ENCODE measurements at places on chromosomes 1 and 21.

DNA sequence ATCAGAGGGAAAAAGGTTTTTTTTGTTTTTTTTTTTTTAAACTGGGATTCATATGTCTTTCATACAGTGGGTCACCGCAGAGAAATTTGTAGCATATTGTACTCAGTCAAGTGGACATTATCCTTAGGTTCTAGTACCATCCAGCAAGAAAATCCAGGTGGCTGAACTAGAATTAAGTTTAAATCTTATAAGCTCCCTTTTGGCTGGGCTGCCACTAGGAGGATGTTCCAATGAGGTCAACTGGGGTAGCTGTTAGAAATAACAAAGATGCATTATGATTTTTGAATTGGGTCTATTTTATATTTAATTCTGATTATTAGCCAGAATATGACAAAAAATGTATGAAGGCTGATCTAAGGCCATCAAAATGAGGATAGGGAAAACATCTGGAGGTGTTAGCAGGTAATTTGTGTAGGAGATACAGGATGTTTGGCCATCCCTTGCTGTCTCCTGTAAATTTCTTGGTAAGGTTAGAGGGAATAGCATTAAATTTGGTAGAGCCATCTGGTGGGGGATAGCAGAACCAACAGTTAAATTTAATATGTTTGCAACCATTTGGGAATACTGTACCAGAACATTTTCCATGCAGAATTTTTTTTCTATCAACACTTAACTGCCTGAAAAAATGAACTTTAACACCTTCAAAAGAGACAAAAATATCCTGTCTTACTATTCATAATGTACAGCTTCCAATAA is 568.5 kb upstream of the B3GALT2 start:
- peak; percentile 29 for DNase-seq

- no peak for DNase-seq
Measured at GRCh38 chr1:220322570-220322969, 50.3 kb upstream of the RAB3GAP2 start.

- no peak for DNase-seq
Measured at GRCh38 chr1:238608144-238608543, 717.4 kb upstream of the ZP4 start.

DNA sequence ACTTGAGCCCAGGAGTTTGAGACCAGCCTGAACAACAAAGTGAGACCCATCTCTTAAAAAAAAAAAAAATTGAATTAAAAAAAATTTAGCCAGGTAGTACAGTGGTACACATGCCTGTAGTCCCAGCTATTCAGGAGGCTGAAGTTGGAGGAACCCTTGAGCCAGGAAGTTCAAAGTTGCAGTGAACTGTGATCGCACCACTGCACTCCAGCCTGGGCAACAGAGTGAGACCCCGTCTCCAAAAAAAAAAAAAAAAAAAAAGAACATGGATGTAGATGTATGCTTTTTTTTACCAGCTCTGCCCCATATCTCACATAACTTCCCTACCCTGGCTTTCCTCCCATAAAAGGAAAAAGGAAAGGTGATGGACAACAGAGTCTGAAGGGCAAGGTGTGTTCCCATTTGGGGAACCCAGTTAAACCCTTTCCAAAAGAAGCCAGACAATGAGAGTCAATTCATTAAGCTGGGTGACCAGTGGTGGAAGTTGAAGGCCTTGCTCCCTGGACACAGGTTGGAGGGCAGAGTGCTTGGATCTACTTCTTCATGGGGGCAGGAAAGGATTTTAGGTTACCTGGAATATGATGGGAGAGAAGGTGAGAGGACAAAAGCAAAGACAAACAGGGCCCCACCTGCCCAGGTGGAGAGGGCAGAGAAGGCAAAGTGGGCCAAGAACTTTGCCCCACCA is 2.9 kb downstream of the KRTCAP2 start:
- no peak for DNase-seq

GRCh38 chr1:50109647-50110075 is 941 bp downstream of the ELAVL4 start:
- no peak for DNase-seq

- DNase-seq = no peak
Measured at GRCh38 chr1:84300501-84300900, 1.0 kb upstream of the SAMD13 start.

- DNase-seq = no peak
Measured at GRCh38 chr1:211589782-211590721, 11.1 kb upstream of the SLC30A1 start.

DNA sequence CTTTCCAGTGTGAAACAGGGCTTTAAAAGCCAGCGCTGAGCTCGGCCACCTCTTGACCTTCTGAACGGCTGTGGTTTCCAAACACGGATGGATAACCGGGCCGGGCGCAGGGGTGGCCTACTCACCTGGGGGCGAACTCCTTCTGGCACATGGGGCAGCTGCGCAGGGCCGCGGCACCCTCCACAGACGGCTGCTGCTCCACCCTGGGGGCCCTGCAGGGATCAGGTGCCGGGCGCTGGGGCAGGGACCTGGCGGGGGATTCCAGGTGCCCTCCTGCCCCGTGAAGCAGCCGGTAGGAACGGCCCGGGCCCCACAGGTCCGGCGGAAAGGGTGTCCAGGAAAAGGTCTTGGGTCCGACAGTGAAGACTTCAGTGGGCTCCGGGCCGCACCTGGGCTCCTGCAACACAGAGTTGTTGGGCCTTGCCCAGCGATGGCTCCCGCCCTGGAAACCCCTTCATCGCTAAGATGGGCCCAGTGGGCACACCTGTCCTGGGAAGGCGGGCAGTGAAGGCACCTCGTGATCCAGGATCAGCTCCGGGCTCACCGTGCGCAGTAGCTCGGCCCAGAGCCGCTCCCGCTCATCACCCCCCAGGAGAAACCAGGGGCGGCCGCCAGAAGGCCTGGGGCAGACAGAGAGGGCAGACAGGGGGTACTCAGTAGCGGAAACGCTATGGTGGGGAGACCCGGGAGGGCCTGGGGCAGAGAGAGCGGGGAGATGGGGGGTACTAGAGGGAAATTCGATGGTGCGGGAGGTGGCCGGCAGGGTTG is 874 bp downstream of the FAAP20 start:
- peak; percentile 46 for DNase-seq

DNA sequence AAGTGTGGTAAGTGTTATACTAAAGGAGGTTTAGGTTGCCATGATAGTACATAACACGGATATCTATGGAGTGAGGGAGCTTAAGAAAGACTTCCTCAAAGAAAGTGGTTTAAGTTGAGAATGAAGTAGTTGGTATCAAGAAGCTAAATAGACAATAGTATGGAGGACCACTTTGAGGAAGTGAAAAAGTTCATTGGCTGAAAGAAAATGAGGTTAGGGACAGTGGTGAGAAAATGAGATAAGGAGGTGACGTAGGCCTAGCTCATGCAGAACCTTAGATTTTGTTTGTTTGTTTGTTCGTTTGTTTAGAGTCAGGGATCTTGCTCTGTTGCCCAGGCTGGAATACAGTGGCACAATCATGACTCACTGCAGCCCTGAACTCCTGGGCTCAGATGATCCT is 72.2 kb upstream of the PPIH start:
- DNase-seq = no peak

GRCh38 chr1:98385652-98386051 is 275.9 kb upstream of the SNX7 start:
- no peak for DNase-seq

DNA sequence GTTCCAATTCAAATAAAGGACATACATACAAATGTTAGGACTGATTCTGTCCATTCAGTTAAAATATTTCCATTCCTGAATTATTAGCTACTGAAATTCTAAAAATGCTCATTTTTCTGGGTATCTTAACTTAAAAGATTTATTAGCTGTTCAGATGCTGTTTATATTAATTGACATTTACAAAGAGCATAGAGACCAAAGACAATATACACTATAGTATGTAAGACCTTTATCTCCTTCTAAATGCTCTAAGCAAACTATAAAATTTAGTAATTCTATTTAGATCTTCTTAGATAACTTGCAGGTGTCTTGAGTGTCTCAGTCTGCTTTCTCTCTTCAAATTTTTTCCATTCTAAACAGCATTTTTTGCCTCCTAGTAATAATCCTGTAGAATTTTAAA is 39.3 kb downstream of the VAMP4 start:
- no peak for DNase-seq

- DNase-seq = peak; percentile 67
Measured at GRCh38 chr1:89799495-89799894, 21.3 kb upstream of the LRRC8D start.

GRCh38 chr1:116674011-116674531 is 6.5 kb upstream of the IGSF3 start:
- no peak for DNase-seq

DNA sequence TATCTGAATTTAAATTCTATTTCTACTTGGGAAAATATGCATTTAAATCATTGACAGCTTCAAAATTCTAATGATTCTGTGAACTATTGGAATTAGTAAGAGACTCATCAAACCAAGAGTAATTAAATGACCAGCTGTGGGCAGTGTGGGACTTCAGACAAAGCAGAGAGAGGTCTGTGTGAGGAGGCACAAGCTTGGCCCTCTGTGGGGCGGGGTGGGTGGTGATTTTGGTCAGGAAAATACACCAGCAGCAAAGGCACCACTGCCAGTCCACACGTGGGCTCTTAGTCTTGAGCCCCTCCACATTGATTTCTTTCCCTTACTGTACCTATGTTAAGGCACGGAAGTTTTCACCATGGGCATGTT is 39.2 kb upstream of the RAB4A start:
- no peak for DNase-seq

GRCh38 chr21:43864962-43865539 is at the start of gene AGPAT3:
TSS of gene AGPAT3 (plus strand) at chr21:43865223. CDS start at chr21:43959682, 94,459 bp downstream.
- DNase-seq = peak; percentile 15

Measured in PC-3 (cell line).